Prostate gland (tissue), 2 donors: ENCODE measurements at places on chromosomes 12 and 14. TPM values are rescaled to one million over a fixed set of nuclear protein-coding genes. Genes with fewer than 3 reads are reported as not detected.

- DNase-seq = no peak
Observed at GRCh38 chr14:49612671-49613070, 7.8 kb downstream of the RPL36AL start.

GRCh38 chr12:117580718-117581062 lies 219.3 kb upstream of the NOS1 start:
- no peak for DNase-seq

DNA sequence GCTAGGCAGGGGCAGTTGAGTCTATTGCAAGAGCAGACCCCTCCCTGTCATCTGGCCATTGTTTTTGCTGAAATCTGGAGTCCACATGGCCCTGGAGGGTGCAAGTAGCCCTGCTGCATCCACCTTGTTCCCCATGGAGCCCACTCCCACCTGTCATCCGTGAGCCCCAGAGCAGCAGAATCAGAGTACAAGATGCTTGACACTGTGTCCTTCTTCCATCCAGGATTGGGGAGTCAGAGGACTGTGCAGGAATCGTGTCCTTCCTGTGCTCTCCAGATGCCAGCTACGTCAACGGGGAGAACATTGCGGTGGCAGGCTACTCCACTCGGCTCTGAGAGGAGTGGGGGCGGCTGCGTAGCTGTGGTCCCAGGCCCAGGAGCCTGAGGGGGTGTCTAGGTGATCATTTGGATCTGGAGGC lies 8.8 kb downstream of the DHRS2 start:
- no peak for DNase-seq

- no peak for DNase-seq
Observed at GRCh38 chr12:101746661-101747060, 7.4 kb upstream of the SYCP3 start.

GRCh38 chr12:1369460-1369859 lies 224.9 kb downstream of the FBXL14 start:
- DNase-seq = no peak

Gene RPL10L
- total RNA-seq = not detected

Gene CD27
- total RNA-seq = 2.5 TPM

DNA sequence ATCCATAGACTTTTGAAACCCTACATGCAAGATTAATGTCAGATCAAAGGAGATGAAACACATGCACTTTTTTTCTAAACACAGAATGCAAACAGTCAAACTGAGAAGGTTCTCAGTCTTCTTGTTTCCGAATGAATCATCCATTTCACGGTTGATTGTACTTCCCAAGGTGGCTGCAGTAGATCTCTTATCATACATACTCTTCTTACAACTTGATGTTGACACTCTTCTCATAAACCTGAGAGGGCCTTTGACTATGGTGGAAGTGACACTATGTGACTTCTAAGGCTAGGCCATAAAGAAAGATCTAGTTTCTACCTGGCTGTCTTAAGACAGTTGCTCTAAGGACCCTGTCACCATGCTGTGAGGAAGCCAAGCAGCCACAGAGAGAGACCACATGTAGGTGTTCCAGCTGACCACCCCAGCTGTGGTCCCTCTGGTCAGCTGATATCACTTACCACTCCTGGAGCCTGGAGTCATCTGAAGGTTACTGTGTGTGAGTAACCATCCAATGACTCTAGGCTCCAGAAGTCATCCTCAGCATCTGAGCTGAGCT lies 67.2 kb upstream of the HMGA2 start:
- DNase-seq = no peak

DNA sequence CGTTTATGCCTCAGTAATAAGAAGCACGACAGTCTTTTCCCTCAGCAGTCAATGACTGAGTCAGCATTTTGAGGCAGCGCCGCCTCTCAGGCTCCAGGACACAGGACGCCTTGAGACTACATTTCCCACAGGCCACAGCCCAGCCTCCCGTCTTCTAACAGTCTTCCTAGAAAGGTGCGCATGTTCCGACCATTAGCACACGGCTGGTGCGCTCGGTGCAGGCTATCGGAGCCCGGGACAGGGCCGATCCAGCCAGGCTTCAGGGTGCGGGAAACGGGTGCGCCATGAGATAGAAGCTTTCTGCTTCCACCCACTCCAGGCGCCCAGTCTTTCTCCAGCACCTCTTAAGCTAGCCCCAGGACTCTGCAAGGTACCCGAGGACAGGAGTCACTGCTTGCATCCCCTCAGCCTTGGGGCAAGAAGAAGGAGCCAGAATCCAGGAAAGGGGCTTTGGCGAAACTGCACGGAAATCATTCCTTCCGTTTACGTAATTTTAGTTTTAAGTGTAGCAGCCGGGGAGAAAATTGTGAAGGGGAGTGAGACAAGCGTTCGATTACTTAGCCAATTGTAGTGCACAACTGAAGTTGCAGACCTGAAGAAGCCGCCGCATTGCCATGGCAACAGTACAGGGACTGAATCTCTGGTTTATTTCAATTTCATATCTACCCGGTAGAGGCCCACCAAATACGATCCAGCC lies 54.0 kb downstream of the ZNF641 start:
- DNase-seq = peak; percentile 76

- DNase-seq = no peak
Observed at GRCh38 chr12:45402288-45402687, 186.4 kb downstream of the ANO6 start.

- DNase-seq = no peak
Observed at GRCh38 chr12:17992002-17992656, 97.9 kb downstream of the RERGL start.

DNA sequence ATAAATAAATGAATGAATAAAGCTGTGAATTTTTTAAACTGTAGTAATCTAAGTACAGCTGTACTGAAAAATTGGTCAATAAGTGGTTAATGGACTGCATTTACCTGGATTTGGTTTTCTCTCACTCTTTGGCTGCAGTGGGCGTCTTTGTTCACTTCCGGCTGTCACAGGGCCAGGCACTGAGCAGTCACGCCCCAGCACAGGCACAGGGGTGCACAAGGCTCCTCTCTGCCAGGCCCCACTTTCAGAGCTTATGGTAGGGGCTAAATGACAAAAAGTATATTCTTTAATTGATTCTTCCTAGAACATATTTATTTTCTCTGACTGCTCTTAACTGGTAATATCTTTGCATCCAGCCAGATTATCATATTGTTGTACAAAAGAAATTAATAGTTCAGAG lies 70.6 kb upstream of the DYNC1H1 start:
- DNase-seq = no peak

DNA sequence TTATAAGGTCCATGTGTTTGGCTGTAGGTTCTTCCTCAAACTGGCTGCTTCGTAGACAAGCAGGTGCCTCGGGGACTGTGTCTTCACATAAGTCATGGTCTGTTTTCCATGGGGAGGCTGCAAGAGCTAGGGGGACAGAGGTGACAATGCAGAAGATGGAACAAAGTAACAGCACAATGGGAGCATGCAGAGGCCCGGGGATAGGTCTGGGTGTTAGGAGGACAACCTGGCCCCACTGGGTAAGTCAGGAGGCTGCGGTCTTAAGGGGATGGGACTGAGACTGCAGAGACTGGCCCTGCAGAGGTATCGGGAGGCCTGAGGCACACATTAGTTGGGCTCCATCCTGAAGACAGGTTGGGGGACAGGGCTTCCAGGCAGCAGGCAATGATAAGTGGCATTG lies 88.9 kb downstream of the NTF3 start:
- no peak for DNase-seq

Gene RHEBL1
- total RNA-seq = 1.1 TPM

- peak; percentile 74 for DNase-seq
Observed at GRCh38 chr12:6927379-6928021, at the start of gene ATN1. ATN1 (plus strand) TSS chr12:6927959; CDS start chr12:6934002, 6,043 bp downstream.

- DNase-seq = no peak
Observed at GRCh38 chr12:132597333-132598316, 12.8 kb downstream of the LRCOL1 start.

Gene BICDL1
- total RNA-seq = 34.0 TPM

DNA sequence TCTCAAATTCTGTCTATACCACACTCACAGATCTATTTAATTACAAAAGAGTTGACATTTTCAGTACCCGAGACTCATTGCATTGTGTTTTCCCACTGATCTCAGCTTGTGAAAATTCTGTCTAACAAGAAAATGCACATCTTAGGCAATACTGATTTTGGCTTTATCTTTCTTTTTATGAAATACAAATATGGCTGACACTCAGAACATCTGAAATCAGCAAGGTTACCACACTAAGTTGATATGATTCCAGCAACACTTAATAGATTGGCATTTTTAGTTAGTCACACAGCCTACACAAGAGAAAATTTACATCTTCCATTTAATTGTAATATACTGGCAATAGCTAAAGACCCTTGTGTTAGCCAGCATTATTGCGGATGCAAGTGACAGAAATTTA lies 40.3 kb downstream of the PEX5 start:
- no peak for DNase-seq

GRCh38 chr14:93048843-93049242 lies 66.9 kb downstream of the ITPK1 start:
- DNase-seq = no peak

GRCh38 chr14:37550511-37550910 lies 44.5 kb downstream of the FOXA1 start:
- no peak for DNase-seq

GRCh38 chr12:63875703-63876102 lies 31.2 kb downstream of the SRGAP1 start:
- DNase-seq = no peak

GRCh38 chr12:116406529-116406928 lies 129.0 kb upstream of the MED13L start:
- DNase-seq = peak; percentile 94

DNA sequence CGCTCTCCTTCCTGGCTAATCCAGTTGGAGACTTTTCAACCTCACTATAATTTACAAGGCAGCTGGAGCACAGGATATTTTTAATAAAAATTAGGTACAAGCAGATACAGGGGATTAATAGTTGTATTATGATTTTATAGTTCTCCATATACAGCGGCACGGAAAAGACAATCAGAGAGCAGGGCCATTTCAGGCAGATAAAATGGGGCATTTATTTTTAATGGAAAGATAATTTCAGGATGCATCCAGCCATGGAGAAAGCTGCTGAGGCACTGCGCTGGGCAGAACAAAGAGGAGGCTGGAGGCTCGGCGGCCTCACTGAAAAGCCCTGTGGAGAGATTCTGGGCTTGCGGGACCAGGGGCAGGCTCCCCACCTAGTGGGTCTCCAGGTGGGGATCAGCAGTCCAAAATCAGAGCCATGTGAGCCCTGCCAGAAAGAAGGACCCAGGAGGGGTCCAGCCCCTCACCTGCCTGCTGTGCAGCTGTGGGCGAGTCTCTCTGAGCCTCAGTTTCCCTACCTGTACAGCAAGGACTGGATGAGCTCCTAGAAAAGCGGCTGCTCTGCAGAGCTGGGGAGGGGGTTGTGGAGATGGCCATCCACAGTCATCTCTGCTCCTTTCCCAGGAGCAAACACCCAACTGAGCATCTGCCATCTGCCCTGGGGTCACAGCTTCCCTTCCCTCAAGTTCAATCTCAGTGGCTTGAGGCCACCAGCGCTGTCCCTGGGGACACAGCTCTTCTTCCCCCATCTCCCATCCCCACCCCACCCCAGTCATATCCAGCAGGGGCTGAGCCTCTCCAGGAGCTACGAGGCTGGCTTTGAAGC lies 23.9 kb upstream of the C14orf180 start:
- no peak for DNase-seq

GRCh38 chr14:62015243-62015642 lies 253.0 kb downstream of the SNAPC1 start:
- DNase-seq = no peak

GRCh38 chr12:14774906-14775635 lies 28.2 kb downstream of the WBP11 start:
- peak; percentile 53 for DNase-seq

DNA sequence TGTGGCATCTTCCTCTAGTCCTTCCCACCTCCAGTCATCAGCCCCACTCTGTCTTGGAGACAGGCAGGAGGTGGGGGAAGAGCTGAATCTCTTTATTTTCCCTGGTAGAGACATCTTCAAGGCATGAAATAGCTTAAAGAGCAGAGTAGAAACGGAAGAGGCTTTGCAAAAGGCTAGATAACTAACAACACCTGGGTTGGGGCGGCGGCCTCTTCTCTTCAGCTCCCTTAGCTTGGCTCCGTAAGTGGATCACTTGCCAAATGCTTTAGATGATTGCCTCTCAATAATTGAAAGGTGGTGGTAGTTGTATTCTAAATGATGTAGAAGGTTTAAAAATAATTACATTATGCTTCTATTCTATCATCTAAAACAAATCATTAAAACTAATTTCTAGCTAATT lies 36.1 kb downstream of the SSPN start:
- DNase-seq = no peak

Gene ASB2
- 10.3 TPM for total RNA-seq

- no peak for DNase-seq
Observed at GRCh38 chr12:127287256-127287655, 979.7 kb upstream of the TMEM132C start.

DNA sequence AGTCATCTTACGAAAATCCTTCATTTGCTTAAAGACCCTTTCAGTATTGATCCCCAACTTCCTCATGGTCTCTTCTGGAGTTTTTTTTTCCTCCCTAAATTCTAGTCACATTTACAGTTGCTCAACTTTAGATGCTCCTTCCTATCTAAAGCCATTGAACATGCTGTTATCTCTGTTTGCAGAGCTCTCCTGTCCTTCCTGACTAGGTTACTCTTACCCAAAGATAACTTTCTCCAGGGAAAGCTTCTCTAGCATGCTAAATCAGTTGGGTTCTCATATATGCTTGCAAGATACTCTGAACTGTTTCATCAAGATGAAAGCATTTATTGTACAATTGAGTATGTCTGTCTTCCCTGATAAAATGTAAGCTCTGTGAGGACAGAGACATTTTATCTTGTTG lies 1.8 kb upstream of the RAB21 start:
- DNase-seq = no peak

DNA sequence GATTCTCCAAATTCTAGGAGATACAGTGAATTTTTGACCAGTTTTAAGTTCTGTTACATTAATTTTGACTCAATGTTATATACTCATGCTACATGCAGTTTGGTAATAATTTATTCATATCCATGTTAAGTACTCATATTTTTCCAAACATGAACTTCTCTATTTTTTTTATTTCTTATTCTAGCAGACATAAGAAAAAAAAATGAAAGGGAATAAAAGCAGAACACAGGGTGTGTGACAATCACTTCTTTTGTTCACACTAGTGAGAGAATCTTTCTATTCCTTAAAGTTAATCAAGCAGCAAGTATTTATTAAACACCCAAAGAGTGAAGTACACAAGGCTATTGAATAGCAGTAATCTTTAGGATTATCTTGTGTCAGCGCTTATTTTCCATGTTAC lies 171.1 kb upstream of the ATP2B1 start:
- DNase-seq = no peak

Gene TM7SF3
- total RNA-seq = 94.5 TPM

Gene SDS
- total RNA-seq = 0.80 TPM

Gene FZD10
- total RNA-seq = 1.5 TPM

DNA sequence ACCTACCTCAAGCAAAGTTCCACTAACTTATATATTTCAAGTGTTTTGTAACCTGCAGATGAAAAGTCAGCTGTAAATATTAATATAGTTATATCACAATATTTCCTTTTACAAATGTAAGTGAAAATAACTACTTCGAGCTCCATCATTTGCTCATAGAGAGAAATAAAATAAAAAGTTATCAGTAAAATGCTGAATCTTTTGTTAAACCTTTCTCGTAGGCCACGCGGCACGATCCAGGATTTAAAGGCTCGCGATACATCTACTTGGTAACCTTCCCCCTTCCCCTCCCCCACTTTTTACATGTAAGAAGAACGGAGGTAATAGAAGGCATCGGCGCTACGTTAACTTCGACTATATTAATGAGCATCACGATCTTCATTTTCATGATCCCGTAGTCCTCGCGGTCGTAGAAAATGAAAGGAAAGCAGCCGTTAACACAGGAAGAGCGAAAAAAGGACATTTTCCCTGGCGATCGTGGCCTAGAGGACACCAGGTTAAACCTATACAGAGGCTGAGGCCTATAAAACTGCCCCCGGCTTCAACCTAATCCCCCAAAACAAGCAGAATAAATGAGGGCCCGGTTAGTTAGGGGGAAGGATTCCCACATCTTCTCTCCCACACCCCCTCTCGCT lies 508 bp downstream of the HNRNPC start:
- peak; percentile 54 for DNase-seq
